ENCODE measurements at places on chromosomes 2 and 18.

DNA sequence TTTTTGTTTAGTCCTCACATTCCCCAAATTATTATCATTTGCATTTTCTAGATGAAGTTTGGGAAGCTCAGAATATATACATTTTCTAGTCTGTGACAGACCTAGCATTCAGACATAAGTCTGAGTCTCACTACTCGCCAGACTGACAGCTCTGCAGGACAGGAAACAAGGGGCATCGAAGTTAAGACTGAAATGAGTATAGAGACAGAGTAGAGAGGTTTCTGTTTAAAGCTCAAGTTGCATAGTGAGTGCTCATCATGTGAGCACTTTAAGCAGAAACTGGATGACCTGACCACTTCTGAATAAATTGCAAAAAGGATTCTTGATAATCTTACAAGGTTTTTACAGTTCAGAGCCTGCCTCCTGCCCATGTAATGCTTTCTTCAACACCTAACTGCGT is 1.1 kb downstream of the HADHB start:
- peak overlapping the region; percentile 67 for H3K27ac ChIP-seq
- no peak for DNase-seq
- peaks cover 24% of the 10 kb centered on the region for H3K4me1 ChIP-seq
- H3K27me3 ChIP-seq: no peaks in the 10 kb centered on the region
- peak overlapping the region; percentile 74 for H3K4me3 ChIP-seq

- H3K27ac ChIP-seq: no peak overlapping the region
- no peak for DNase-seq
- H3K36me3 ChIP-seq: no peaks in the 10 kb centered on the region
- H3K4me1 ChIP-seq: no peaks in the 10 kb centered on the region
Measured at GRCh38 chr2:173808718-173809117, 156.5 kb downstream of the SP3 start.

GRCh38 chr2:157459486-157459885 is 15.6 kb upstream of the CYTIP start:
- H3K27me3 ChIP-seq: no peaks in the 10 kb centered on the region
- DNase-seq: no peak
- H3K4me3 ChIP-seq: no peak overlapping the region
- H3K4me1 ChIP-seq: no peaks in the 10 kb centered on the region
- H3K36me3 ChIP-seq: no peaks in the 10 kb centered on the region

DNA sequence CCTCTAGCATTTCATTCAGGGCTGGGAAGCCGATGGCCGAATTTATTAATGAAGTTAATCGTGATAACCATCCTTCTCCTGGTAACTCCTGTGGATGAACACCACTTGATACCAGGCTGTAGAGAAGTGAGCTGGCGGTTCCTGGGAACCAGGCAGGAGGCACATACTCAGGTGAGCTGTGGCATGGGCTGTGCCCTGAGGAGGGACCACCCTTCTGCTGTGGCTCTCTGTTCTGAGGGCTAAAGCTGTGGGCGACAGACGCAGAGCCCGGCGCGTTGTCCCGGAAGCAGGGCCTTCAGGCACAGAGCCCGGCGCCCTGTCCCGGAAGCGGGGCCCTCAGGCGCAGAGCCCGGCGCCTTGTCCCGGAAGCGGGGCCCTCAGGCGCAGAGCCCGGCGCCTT is 462.3 kb upstream of the SALL3 start:
- H3K36me3 ChIP-seq: no peaks in the 10 kb centered on the region
- no peaks in the 10 kb centered on the region for H3K4me1 ChIP-seq
- H3K4me3 ChIP-seq: no peak overlapping the region
- DNase-seq: no peak

- H3K4me3 ChIP-seq: peak overlapping the region; percentile 21
- peaks cover 17% of the 10 kb centered on the region for H3K27me3 ChIP-seq
- no peaks in the 10 kb centered on the region for H3K36me3 ChIP-seq
- no peak overlapping the region for H3K27ac ChIP-seq
- no peak for DNase-seq
Measured at GRCh38 chr2:156320486-156321098, 11.9 kb downstream of the NR4A2 start.

- no peaks in the 10 kb centered on the region for H3K36me3 ChIP-seq
- no peaks in the 10 kb centered on the region for H3K4me1 ChIP-seq
- DNase-seq: no peak
Measured at GRCh38 chr2:225640550-225640949, 241.0 kb downstream of the NYAP2 start.

GRCh38 chr2:24164416-24164973 is 10.4 kb upstream of the FAM228A start:
- H3K36me3 ChIP-seq: no peaks in the 10 kb centered on the region
- no peaks in the 10 kb centered on the region for H3K27me3 ChIP-seq
- H3K4me1 ChIP-seq: no peaks in the 10 kb centered on the region
- H3K27ac ChIP-seq: no peak overlapping the region
- DNase-seq: no peak
- no peak overlapping the region for H3K4me3 ChIP-seq

DNA sequence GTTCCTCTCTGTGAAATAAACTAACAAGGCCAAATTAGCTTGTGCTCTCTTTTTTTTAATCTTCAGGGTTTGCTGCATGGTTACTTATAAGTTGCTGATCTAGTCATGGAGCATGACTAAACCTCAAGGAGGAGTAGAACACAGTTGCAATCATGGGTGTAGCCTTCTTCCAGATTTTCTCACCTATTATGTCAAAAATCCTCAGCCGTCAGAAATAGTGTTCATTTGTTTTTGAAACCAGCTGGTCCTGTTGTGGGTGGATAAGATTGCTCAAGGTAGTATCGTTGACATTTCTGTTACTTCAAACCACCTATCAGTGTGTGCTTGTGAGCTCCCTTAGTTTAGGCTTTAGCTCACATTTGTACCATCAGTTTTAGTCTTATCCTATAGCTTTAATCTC is 11.2 kb downstream of the RELCH start:
- H3K36me3 ChIP-seq: no peaks in the 10 kb centered on the region
- peaks cover 24% of the 10 kb centered on the region for H3K4me1 ChIP-seq
- no peak overlapping the region for H3K27ac ChIP-seq
- DNase-seq: no peak

DNA sequence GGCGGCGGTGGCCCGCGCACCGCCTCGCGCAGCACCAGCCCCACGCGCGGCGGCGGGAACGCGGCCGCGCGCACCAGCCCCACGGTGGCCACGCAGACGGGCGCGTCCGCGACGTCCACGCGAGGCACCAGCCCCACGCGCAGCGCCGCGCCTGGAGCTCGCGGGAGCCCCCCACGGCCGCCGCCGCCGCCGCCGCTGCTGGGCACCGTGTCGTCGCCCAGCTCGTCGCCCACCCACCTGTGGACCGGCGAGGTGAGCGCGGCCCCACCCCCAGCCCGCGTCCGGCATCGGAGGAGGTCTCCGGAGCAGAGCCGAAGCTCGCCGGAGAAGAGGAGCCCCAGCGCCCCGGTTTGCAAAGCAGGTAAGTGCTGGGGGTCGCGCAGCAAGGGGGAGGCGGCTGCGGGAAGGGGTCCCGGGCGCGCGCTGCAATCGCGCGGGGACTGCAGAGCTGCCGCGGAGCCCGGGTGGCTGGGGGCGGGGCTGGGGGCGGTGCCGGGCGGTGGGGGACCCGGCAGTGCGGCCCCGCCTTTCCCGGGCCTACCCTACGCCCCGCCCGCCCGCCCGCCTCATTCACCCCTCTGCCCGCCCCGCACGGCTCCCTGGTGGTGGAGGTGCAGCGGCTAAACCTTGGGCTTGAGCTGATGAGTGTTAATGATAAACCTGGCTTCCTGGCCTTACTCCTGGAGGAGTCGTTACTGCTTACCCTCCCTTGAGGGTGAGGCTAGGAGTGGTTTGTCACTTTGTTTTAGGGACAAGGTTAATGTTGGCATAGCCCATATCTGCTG is 851 bp downstream of the FAM117B start:
- H3K4me3 ChIP-seq: peak overlapping the region; percentile 99
- H3K27ac ChIP-seq: peak overlapping the region; percentile 48
- DNase-seq: peak; percentile 77

DNA sequence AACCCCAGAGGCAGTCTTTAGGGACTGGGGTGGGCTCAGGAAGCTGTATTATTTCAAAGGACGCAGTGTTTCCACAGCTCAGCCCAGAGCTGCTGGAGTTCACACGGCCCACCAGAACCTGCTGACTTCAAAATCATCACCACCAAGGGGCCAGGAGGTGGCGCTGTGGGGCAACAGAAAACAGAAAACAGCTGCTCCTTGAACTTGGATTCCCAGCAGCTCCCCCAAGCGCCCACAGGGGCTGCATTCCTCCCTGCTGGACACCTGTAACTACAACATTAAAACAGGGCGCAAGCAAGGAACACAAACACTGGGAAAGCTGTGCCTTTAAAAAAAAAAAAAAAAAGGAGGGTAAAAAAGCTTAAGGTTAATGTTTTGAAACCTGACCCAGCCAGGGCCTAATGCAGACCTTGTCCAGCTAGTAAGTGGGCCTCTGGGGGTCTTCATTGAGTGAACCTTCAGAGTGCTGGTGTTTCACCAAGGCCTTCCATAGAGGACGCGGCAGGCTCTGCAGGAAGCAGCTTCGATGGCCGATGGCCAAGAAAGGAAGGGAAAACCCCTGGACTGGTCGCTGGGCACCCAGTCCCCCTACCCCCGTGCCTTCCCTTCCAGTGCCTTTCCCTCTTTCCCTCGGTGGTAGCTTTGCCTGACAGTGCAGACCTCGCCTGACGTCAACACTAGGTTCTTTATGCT is 25.9 kb downstream of the MLPH start:
- H3K4me1 ChIP-seq: no peaks in the 10 kb centered on the region
- H3K27ac ChIP-seq: no peak overlapping the region
- DNase-seq: no peak
- no peaks in the 10 kb centered on the region for H3K27me3 ChIP-seq
- H3K36me3 ChIP-seq: peaks cover 12% of the 10 kb centered on the region

DNA sequence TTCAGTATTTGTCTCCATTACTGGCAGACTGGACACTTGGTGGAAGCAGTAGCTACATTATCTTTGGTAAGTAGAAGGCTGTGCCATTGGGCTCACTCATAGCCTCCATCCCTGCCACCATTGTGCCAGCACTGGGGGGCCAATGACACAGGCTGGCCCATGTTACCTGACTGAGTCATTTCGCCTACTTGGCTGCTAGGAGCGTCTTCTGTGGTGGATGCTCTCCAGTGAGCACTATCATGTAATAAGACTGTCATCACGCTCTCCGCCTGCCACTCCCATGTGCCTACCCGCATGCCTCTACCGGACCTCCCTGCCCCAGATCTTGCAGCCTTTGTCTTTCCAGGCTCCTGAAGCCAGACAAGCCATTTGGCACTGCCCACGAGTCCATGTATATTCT is 56.2 kb downstream of the LONRF2 start:
- no peak for DNase-seq
- H3K4me3 ChIP-seq: no peak overlapping the region
- no peaks in the 10 kb centered on the region for H3K4me1 ChIP-seq

DNA sequence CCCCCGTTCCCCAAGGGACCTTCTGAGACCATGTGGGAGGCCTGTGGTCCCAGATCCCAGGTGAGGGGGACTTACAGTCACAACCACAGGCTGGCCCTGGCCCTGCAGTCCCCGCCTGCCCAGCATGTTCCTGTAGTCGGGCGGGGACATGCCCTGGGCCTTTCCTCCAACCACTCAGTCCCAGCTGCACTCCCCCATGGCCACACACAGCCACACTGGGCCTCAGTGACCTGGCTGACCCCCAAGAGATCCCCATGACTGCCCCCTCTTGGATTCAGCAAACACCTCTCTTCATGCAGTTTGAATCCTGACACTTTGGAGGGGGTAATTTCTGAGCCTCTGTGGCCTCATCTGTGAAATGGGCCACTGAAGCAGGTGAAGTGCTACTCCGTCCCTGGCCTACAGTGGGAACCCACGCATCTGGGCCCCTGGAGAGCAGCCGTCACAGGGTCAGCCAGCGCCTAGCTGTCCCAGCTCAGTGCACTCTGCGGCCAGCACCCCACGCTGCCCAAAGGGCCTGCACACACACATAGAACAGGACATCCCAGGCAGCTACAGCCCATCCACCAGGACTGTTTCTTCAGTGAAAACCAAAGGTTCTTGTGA is 12.7 kb upstream of the ARHGEF4 start:
- H3K36me3 ChIP-seq: no peaks in the 10 kb centered on the region
- peaks cover 44% of the 10 kb centered on the region for H3K4me1 ChIP-seq
- no peaks in the 10 kb centered on the region for H3K27me3 ChIP-seq

DNA sequence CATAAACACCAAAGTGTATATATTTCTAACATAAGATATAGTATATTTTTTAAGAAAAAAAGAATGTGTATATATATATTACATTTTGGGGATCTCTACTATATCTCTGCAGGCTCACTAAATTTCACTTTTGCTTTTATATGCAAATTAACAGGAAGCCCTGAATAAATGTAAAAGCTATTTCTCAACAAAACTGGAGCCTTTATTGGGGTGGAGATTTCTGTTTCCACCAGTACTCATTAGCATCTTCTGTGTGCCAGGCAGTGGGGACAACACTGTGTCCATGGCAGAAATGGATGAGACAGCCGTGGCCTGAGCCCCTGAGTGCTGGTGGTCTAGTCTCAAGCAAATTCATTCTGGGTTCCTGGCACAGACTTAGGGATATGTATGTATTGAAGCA is 41.3 kb downstream of the C18orf63 start:
- DNase-seq: no peak
- H3K36me3 ChIP-seq: no peaks in the 10 kb centered on the region
- H3K4me1 ChIP-seq: no peaks in the 10 kb centered on the region
- no peak overlapping the region for H3K27ac ChIP-seq
- H3K4me3 ChIP-seq: no peak overlapping the region

DNA sequence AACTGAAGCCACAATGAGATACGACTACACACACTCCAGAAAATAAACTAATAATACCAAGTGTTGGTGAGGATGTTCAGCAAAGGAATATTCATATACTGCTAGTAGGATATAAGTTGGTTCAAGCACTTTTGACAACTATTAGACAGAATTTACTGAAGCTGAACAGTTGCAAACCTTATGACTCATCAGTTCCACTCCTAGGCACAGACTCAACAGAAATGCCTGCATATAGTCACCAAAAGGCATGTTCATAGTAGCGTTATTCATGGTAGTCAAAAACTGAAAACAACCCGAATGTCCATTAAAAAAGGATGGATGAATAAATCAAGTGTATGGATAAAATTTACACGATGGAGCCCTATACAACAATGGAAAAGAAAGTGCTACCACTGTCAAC is 232.0 kb downstream of the ANAPC1 start:
- H3K36me3 ChIP-seq: no peaks in the 10 kb centered on the region
- H3K27me3 ChIP-seq: no peaks in the 10 kb centered on the region
- no peak overlapping the region for H3K4me3 ChIP-seq

- H3K4me3 ChIP-seq: no peak overlapping the region
- no peak for DNase-seq
- H3K27ac ChIP-seq: no peak overlapping the region
- H3K27me3 ChIP-seq: no peaks in the 10 kb centered on the region
- no peaks in the 10 kb centered on the region for H3K4me1 ChIP-seq
Measured at GRCh38 chr2:39608263-39608575, 57.5 kb upstream of the TMEM178A start.

DNA sequence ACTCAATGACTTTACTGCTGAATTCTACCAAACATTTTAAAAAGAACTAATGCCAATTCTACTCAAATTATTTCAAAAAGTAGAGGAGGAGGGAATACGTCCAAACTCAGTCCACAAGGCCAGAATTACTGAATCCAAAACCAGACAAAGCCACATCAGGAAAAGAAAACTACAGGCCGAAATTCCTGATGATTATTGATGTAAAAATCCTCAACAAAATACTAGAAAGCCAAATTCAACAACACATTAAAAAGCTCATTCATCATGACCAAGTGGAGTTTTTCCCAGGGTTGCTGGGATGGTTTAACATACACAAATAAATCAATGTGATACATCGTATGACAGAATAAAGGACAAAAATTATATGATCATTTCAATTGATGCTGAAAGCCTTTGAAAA is 103.9 kb upstream of the UBE2E3 start:
- no peak for DNase-seq
- H3K36me3 ChIP-seq: no peaks in the 10 kb centered on the region
- H3K4me1 ChIP-seq: no peaks in the 10 kb centered on the region
- no peak overlapping the region for H3K27ac ChIP-seq
- H3K4me3 ChIP-seq: no peak overlapping the region
- no peaks in the 10 kb centered on the region for H3K27me3 ChIP-seq

Measured in RWPE2 (cell line).